Upper lobe of left lung (tissue), 6 donors: ENCODE measurements at places on chromosomes 7 and 10. TPM values are rescaled to one million over a fixed set of nuclear protein-coding genes. Genes with fewer than 3 reads are reported as not detected.

The ZP3 gene
- total RNA-seq, result not detected

The CDHR3 gene
- total RNA-seq, result 148 TPM

The MPP7 gene
- 17.6 TPM for total RNA-seq

The SLC18A3 gene
- total RNA-seq, result not detected

The ZSCAN25 gene
- 18.4 TPM for total RNA-seq

GRCh38 chr10:5609952-5610616 is 56.3 kb downstream of the ASB13 start:
- H3K27ac ChIP-seq, result no peak overlapping the region
- H3K4me1 ChIP-seq, result no peaks in the 10 kb centered on the region
- H3K27me3 ChIP-seq, result no peaks in the 10 kb centered on the region
- DNase-seq, result no peak
- H3K4me3 ChIP-seq, result no peak overlapping the region

- H3K27me3 ChIP-seq, result no peaks in the 10 kb centered on the region
- H3K4me1 ChIP-seq, result peaks cover 3% of the 10 kb centered on the region
- DNase-seq, result no peak
- H3K27ac ChIP-seq, result no peak overlapping the region
- H3K4me3 ChIP-seq, result peak overlapping the region; percentile 38
Observed at GRCh38 chr10:96374639-96374984, 15.8 kb upstream of the OPALIN start.

DNA sequence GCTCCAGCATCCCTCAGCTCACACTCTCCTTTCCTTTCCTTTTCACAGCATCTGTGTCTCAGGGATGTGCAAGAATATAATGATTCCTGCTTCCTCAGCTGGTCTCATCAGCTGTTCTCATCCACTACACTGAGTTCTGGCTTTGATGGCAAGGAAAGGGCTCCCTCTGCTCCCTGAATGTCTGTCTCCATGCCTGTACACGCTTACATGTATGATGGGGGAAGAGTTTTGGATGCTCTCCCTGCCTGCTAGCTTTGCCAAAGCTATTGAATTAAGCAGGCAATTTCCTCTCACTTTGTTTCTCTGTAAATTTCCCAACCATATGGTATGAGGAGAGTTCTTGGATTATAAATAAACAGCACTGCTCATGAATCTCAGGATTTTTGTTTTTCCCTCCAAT is 254.5 kb downstream of the SORCS3 start:
- no peak overlapping the region for H3K4me3 ChIP-seq
- H3K4me1 ChIP-seq, result no peaks in the 10 kb centered on the region
- no peaks in the 10 kb centered on the region for H3K36me3 ChIP-seq
- H3K27ac ChIP-seq, result no peak overlapping the region

DNA sequence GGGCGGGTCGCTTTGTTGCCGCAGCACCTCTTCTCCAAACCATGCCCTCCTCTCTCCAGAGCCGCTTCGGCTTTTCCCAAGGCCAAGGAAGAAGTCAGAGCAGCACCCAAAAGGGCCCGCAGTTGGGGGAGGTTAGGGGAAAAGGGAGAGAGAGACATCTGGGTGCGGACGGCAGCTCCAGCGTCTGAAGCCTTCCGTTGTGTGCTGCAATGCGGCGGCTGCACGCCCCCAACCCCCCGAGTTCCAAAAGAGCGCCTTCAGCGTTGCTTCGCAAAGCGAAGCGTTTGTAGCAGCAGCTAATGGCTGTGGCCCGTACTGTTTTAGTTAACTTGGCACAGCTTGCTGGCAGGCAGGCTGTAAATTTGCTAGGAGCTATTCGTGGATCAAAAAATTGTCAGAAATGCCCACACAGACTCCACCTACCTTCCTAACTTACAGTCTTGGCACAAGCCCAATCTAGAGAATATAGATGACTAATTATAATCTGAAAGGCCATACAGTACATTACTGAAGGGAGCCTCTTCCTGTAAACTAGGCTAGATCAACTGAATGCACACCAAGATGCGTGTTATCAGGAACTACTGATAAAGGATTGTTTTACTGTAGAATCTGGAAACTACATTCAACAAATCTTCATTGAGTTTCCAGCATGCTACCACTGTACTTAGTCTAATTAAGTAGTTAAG is 1.1 kb upstream of the KBTBD2 start:
- H3K4me3 ChIP-seq, result peak overlapping the region; percentile 98
- H3K27ac ChIP-seq, result peak overlapping the region; percentile 98
- H3K4me1 ChIP-seq, result peaks cover 38% of the 10 kb centered on the region
- no peaks in the 10 kb centered on the region for H3K36me3 ChIP-seq
- DNase-seq, result peak; percentile 85
- no peaks in the 10 kb centered on the region for H3K27me3 ChIP-seq

DNA sequence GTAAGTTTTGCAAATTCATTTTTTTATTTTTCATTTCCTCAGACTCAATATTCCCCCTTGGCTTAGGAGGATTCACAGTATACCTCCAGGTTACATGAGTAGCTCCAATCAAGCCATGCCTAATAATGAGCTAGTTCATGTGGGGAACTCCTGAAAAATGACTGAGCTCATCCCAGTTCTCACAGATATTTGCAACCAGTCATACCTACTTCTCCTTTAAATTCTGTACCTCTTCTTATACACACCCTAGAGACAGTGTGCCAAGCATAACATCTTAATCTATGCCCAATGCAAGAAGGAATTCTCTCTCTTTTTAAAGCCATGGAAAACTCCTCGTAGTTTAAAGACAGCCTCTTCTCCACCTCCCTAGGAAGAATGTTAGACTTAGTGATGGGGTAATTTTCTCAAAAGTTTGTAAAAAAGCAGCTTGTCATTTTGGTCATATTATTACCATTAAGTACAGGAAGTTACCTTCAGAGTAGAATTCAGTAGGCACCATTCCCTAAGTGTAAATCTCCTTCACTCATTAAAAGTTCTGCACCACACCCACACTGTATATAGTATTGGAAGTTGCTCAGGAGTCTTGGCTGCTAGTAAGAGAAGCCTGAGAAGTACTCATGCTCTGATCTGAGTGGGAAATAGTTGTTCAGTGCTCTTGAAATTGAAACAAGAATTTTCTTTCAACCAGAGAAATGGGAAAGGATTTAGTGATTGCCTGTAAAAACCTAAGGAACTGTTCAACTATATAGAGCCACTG is 72.7 kb downstream of the PTPRZ1 start:
- no peaks in the 10 kb centered on the region for H3K4me1 ChIP-seq
- no peaks in the 10 kb centered on the region for H3K27me3 ChIP-seq
- H3K36me3 ChIP-seq, result no peaks in the 10 kb centered on the region
- DNase-seq, result no peak
- H3K27ac ChIP-seq, result no peak overlapping the region

DNA sequence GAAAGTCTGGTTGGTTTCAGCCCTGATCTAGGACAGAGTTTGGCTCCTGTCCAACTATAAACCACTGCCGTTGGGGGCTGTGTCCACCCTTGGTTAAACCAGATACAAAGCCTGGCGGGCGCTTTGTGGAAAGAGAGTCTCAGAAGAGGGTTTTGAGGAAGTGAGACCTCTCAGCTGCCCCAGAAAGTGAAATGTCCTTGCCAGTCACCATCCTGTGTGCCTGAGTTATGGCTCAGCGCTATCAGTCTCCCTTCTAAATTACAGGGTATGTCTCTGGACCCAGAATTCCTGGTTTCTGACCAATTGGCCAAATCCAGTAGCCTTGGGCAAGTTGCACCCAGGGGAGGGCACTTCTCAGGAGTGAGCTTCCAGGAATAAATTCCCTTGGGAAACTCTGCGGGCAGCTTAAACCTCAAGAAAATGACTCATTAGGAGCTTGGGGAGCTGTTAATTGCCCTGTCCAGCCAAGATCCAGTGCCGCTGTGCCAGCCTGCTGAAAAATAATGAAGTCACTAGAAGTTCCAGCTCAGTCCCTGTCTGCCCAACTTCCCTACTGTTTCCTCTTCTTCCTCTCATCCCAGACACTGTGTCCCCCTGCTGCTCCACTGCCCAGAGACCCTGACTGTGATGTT is 66.7 kb upstream of the PDZD8 start:
- no peaks in the 10 kb centered on the region for H3K36me3 ChIP-seq
- H3K27me3 ChIP-seq, result no peaks in the 10 kb centered on the region
- no peak overlapping the region for H3K27ac ChIP-seq
- peak; percentile 29 for DNase-seq
- H3K4me1 ChIP-seq, result peaks cover 3% of the 10 kb centered on the region

DNA sequence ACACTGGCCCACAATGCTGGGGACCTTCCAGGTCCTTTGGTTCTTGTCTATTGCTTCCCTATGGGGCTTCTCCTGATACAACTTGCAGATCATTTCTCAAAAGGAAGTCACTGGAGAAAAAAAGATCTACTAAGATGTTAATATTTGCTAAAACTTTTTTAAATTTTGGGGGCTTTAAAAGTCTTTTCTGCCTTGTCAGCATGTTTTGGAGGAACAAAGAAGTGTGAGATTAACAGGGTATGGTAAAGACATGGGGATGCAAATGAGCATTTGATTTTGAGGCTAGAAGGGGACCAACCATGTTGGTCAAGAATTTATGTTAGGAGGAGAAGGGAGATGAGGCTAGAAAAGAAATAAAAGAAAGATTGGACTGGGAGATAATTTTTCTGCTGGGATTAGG is 515.4 kb downstream of the HTR7 start:
- no peaks in the 10 kb centered on the region for H3K36me3 ChIP-seq
- H3K4me3 ChIP-seq, result no peak overlapping the region
- no peaks in the 10 kb centered on the region for H3K27me3 ChIP-seq
- H3K4me1 ChIP-seq, result no peaks in the 10 kb centered on the region
- no peak for DNase-seq

DNA sequence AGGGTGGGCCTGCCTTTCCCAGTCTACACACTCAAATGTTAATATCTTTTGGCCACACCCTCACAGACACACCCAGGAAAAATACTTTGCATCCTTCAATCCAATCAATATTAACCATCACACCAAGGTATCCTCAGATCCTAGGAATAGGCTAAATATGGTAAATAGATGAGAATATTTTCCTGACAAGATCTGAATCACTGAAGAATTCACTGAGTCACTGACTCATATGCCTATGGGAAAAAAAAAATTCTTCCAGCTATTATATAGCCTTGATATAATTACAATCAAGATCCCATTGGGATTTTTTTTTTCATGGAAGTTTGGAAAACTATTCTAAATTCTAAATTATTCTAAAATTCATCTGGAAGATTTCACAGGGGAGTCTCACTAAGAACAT is 65.8 kb downstream of the INHBA start:
- H3K27ac ChIP-seq, result no peak overlapping the region
- DNase-seq, result no peak
- no peak overlapping the region for H3K4me3 ChIP-seq
- H3K36me3 ChIP-seq, result no peaks in the 10 kb centered on the region
- no peaks in the 10 kb centered on the region for H3K4me1 ChIP-seq

DNA sequence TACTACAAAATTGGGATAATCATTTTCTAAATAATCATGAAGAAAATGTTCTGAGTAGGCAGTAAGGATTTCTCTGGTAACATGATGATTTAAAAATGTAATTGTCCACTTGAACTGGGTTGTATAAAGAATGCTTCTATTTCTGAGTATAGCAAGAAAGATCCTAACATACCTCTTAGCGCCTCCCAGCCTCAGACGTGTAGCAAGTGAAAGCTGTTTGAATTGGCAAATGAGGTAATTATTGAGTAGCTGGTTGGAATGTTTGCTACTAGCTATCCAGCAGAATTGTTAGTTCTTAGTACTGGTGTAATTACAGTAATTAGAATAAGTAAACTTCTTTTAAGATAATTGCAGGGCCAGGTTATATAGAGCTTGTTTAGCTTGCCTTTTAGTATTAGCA is 47.9 kb downstream of the SEPTIN7 start:
- no peaks in the 10 kb centered on the region for H3K27me3 ChIP-seq
- peaks cover 14% of the 10 kb centered on the region for H3K36me3 ChIP-seq
- no peak overlapping the region for H3K27ac ChIP-seq

- H3K4me1 ChIP-seq, result no peaks in the 10 kb centered on the region
- H3K27me3 ChIP-seq, result no peaks in the 10 kb centered on the region
- no peak overlapping the region for H3K27ac ChIP-seq
- H3K4me3 ChIP-seq, result no peak overlapping the region
- DNase-seq, result no peak
- peaks cover 14% of the 10 kb centered on the region for H3K36me3 ChIP-seq
Observed at GRCh38 chr10:90885176-90885575, 13.4 kb downstream of the RPP30 start.

DNA sequence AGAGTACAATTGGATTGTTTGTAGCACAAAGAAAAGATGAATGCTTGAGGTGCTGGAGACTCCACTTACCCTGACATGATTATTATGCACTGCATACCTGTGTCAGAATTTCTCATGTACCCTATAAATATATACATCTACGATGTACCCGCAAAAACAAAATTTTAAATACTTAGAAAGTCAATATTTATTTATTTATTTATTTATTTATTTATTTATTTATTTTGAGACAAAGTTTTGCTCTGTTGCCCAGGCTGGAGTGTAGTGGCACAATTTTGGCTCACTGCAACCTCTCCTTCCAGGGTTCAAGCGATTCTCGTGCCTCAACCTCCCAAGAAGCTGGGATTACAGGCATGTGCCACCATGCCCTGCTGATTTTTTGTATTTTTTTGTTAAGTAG is 35.1 kb upstream of the EBF3 start:
- H3K4me3 ChIP-seq, result no peak overlapping the region
- no peak overlapping the region for H3K27ac ChIP-seq
- H3K4me1 ChIP-seq, result no peaks in the 10 kb centered on the region
- H3K27me3 ChIP-seq, result no peaks in the 10 kb centered on the region

DNA sequence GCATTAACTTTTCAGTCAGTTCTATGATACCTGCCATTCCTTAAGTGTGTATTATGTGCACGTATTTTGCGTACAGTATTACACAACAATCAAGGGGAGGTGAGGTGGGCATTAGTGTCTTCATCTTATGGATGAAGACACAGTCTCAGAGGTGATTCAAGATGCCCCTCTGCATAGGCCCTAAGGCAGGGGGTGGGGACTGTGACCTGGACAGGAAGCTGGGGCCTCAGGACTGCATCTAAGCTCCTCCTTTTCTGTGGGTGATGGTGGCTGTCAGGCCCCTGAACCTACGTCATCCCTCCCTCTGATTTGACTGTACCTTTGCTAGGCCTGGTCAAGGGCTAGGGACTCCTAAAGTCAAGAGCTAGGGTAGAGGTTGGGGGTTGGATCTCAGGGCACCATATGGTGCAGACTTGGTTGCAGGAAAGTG is 38.9 kb downstream of the HK1 start:
- DNase-seq, result no peak
- H3K27me3 ChIP-seq, result no peaks in the 10 kb centered on the region
- peaks cover 28% of the 10 kb centered on the region for H3K4me1 ChIP-seq

DNA sequence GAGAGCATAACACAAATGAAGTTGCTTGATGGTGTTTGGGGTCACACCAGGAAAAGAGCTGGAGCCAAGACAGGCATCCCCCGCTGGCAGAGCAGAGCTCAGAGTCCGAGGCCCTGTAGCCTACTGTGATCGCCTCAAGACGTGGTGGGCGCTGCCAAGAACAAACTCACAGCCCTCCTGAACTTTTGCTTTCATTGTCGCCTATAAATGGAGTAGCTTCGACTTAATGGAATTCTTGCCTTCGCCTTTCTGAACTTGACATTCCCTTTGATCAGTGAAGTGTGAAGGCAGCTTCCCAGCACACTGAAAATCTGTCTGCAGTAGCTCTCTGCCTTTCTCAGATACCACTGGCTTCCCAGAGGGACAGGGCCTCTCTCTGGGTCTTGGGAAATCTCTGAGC is 21.3 kb downstream of the CPXM2 start:
- no peaks in the 10 kb centered on the region for H3K4me1 ChIP-seq
- no peak overlapping the region for H3K4me3 ChIP-seq
- H3K36me3 ChIP-seq, result no peaks in the 10 kb centered on the region
